Glutamatergic neuron (in vitro differentiated cells): ENCODE measurements at places on chromosomes 1 and 21.

DNA sequence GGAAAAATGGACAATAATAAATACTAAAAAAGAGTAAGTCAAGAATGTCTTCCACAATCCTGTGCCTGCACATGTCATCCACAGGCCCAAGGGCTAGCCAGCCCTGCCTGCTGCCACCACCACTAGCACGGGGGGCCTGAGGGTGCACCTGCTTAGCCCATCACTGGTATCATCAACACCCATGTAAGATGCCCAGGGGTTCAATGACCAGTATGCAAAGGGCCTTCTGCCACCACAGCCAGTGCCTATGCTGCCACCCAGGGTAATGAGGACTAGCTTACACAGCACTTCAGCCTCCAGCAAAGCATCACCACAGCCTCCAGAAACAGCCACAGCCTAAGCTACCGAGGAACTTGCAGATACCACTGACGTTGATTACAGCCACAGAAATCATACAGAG, 46.3 kb downstream of the POFUT2 start:
- DNase-seq, result no peak

DNA sequence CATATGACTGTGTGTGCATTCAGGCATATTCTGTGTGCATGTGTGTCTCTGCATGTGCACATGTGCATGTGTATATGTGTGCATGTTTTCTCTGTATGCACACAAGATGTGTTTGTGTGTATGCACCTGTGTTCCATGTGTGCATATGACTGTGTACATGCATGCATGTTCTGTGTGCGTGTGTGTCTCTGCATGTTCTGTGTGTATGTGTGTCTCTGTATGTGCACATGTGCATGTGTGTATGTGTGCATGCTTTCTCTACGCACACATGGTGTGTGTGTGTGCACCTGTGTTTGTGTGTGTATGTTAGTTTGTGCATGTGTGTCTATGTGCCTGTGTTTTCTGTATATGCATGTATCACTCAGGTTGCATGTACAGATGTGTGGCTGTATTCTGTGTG, 42.3 kb downstream of the AJAP1 start:
- DNase-seq, result no peak

- no peak for DNase-seq
Measured at GRCh38 chr1:229034342-229034741, 236.6 kb upstream of the RAB4A start.

- no peak for DNase-seq
Measured at GRCh38 chr1:213417225-213417820, 366.3 kb downstream of the RPS6KC1 start.

DNA sequence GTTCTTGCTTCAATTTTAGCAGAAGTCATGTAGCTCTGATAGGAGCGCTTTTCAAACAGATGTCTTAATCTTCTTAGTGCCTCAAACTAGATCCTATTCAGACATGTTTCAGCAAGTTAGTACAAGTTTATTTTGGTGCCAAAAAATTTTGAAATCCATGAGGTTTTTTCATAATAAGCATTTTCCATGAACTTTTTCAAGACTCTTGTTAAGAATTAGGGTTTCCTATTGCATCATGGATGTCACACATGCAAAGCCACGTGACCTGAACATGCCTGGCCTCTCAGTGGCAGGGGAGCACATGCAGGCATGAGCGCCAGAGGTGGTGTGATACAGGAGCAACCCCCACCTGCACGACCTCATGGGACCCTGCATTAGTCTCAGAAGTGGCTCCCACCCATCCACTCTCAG, 67.6 kb downstream of the POFUT2 start:
- DNase-seq, result no peak

GRCh38 chr1:109884242-109884891, 26.3 kb upstream of the CSF1 start:
- no peak for DNase-seq

DNA sequence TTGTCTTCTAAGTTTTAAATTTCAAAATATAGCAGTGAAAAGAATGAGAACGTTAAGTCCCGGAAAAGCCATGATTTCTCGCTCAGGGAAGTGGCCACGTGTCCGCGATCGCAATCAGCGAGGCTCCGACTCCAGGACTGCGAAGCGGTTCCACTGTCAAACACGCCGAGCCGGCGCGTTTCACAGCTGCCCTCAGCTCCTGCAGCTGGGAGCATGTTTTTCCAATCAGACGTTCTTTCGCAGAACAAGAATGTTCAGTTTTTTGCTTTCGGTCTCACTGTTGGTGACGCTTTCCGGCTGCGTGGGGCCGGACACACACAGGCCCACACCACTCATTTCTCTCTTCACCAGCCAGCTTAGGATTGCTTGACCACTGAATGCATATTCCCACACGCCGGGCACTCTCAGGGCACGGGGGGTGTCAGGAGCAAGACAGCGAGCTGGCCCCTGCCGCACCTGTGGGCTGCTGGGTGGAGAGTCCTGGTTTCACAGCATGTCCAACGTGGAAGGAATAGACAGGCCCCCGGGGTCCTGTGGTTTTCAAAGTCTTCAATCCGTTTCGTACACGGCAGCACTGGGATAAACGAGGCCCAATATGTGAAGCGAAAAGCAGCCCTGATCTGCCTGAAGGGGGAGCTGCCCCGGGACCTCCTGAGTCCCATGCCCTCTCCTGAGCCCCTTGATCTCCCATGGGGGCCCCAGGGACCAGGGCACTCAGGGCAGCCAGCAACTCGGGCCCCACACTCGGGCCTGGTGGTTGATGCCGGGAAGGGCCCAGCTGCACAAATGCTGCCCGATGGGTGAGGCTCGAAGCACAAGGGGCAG, 47.3 kb upstream of the COL18A1 start:
- no peak for DNase-seq

DNA sequence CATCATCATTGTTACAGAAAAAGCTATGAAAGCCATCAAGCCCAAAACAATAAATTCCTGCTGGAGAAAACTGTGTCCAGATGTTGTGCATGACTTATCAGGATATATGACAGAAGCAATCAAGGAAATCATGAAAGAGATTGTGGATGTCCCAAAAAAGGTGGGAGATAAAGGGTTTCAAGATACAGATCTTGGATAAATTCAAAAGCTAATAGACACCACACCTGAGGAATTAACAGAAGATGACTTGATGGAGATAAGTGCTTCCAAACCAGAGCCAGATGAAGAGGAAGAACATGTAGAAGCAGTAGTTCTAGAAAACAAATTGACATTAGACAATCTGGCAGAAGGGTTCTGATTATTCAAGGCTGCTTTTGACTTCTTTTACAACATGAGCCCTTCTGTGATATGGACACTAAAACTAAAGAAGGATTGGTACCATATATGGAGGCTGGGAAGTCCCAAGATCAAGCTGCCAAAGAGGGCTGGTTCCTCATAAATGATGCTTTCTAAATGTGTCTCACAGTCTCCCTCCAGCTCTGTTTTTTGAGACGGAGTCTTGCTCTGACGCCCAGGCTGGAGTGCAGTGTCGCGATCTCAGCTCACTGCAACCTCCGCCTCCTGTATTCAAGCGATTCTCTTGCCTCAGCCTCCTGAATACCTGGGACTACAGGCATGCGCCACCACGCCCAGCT, 32.1 kb upstream of the LRIG2 start:
- DNase-seq, result no peak

- DNase-seq, result no peak
Measured at GRCh38 chr1:167648978-167649744, 19.1 kb downstream of the RCSD1 start.

DNA sequence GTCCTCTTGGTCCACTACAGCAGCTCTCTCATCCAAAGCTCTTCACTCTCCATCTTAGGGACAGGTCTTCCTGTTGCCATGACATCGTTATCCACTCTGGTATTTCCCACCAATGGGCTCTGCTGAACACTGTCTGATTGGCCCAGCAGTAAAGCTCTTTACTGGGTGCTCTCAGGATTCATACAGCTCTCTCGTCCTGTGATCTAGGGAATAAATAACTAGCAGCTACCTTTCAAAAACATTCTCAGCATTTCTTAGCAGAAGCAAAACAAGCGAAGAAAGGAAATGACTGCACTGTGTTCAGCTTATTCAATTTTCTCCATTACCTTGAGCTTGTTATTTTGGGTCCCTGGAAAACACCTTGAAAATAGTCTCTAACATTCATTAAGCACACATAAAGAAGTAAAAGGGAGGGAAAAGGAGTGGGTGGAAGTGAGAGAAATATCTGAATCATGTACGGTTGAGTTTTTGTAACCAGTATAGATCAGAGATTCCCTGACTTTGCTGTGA, 163.4 kb upstream of the SGIP1 start:
- no peak for DNase-seq

DNA sequence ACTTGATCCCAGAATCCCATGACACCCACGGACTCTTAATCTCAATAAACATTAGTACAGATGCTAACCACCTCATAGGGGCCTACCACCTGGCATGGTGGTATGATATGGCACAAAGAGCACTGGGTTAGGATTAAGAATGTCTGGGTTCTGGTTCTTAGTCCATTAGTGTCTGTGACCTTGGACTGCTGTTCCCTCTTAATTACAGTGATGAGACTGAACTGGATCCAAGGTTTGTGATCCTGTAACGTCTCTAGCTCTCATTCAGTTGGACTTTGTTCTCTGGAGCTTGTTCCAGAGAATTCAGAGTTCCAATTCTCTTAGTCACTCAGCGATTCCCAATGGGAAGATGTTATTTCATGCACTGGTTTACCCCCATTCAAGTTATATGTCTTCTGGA, 23.6 kb upstream of the PIGC start:
- no peak for DNase-seq
